ENCODE measurements at places on chromosomes 6 and 20.

DNA sequence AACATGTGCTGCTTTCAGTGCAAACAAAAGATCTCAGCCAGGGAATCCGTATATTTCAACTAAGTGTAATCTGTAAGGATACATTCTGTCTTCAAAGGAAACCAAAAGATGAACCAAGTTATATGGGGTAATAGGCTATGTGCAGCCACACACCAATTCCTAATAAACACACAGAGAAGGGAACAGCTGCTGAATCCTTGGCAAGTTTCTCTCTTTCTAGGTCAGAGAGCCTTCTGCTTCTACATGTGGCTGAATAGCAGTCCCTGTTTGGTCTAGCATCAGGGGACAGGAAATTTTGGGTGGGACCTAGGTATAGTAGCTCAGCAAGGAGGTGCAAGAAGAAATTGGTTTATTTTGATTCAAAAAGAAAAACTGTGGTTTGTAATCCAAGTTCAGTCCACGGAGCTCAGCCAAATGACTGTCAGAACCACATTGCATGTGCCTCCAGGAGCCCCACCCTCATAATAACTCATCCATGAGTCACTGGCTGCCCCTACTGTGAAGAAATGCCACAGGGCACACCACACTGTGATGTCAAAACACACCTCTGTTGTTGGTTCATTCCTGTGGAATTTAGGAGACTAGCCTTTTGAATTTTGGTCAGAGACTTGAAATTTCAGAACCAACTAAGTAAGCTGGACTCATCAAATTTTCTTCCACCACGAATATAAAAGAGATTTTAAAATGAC is 21.1 kb downstream of the SPTLC3 start:
- DNase-seq, result no peak

DNA sequence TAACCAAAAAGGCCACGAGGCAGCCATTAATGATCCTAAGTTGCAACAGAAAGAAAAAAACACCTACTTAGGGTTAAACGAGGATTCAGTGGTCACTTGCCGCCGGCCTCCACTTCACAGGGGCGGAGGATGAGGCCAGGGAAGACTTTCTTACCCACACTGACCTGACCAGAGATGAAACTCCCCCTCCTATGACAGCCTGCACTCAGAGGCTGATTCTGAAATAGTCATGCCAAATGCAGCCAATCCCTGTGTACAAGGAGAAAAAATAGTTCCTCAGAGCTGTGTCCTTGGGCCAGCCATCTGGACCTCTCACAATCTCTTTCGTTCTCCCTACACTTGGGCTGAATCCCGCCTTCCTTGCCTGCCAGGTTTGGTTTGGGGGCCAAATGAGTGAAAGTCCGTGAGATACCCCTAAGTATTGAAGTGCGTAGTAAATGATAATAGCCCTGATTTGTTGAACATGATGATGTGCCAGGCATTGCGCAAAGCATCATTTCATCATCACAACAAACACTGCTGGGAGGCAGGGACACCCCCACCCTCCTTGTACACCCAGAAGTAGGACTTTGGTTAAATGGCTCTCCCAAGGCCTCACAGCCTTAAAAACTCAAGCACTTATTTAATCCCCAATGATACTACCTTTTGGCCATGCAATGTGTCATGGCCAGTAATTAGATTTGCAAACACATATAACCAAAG is 3.2 kb upstream of the IRF4 start:
- no peak for DNase-seq

GRCh38 chr6:46453216-46453615 is 38.0 kb downstream of the RCAN2 start:
- DNase-seq, result no peak

- DNase-seq, result no peak
Measured at GRCh38 chr20:21554376-21554890, 40.6 kb upstream of the NKX2-2 start.

DNA sequence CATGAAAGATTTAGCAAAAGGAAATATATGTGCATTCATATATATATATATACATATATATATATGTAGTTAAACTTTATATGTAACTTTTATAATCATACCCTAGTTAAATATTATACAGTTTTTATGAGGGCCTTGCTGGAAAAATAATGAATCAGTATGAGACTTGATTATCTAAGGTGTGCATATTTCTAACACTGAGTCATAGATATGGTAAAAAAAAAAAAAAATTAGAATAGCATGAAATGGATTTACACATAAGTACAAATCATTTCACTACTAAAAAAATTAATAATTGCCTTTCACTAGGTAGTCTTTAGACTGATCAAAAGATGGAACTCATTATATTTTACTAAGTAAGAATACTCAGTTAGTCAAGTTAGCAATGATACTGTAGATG is 51.3 kb upstream of the DST start:
- DNase-seq, result no peak

- no peak for DNase-seq
Measured at GRCh38 chr20:6765469-6766058, 1.9 kb upstream of the BMP2 start.

DNA sequence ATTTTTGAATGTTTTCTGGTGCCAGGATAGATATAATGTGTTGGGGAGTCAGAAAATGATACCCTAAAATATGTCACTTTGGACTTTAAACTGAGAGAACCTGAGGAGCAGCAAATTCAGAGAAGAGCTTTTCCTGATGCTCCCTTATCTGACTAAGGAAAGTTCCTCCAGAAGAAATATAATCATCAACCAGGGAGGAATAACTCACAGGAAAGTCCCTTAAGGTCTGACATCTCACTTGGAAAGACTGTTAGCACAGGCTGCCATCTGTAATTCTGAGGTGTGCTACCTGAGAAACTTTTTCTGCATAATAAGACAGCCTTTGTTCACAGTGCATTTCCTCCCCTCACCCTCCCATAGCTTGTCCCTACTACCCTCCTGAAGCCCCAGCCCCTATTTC is 218.6 kb downstream of the SYNE1 start:
- DNase-seq, result no peak

DNA sequence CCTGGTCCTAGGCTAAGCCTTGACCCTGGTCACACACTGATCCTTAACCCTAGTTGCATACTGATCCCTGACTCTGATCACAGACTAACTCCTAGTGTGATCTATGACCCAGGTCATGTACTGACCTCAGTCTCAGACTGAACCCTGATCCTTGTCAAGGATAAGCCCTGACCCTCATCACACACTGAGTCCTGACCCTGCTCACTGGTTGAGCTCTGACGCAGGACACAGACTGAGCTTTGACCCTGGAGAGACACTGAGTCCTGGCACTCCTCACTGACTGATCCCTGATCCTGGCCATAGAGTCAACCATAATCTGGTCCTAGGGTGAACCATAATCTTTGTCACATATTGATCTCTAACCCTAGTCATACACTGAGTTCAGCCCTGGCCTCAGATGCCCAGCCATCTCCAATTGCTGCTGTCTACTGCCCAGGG is 37.9 kb downstream of the KCNB1 start:
- no peak for DNase-seq

DNA sequence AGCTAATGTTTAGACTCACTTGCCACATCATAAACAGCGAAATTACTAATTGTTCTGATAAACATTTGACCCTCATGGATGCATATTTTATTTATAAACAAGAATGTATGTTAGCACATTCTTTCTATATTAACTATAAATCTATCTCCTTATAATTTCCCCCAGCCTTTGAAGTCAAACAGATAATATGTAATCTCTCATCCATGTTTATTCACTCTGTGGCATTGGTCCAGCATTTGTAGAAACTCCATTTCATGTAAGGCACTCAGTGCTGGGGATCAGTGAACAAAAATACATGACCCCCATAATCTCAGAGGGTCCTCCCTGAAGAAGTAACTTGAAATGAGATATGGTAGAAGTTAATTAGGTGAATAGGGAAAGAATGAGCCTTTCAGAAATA is 856.9 kb downstream of the EYS start:
- no peak for DNase-seq

DNA sequence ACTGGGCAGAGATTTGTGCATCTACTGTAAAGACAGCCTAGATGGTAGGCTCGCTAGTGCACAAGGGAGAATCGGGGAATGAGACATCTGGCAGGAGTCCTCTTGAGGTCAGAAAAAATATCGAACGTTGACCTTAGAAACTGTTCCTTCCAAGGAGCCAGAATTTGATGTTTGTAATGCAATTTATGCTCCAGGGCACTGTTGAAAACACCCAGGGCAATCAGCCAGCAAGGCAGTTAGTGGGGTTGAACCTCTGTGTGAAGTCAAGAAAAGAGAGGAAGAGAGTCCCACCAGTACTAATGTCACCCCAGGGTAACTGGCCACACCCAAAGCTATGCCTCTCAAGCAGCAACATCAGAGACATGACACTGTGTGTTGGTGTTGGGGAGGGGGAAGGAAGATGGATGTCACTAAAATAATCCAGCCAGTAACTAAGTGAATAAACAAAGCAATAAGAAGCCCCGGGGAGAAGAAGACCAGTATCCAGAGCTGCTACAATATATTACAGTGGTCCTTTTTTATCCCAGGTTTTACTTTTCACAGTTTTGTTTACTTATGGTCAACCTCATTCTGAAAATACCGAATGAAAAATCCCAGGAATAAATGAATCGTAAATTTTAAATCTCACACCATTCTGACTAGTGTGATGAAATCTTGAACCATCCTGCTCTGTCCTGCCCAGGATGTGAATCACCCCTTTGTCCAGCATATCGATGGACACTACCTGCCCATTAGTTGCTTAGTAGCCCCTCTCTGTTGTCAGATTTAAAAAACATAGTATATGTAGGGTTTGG is 32.9 kb upstream of the PDE10A start:
- DNase-seq, result no peak

DNA sequence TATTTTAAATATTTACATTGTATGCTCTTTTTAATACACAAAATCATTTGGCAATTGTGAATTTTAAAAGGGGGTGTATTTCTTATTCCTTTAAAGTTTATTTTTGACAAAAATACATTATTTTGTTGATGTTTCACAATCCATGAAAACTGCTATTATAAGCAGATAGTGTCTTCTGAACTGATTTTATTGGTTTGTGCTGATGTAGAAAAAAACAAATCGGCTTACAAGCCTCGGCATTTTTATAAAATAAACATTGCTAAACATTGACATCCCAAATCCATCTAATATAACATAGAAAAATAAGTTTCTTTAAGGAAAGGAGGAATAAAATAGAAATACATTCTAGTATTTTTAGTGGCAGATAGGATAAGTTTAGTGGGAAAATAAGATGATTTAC is 634.7 kb downstream of the GRIK2 start:
- DNase-seq, result no peak

DNA sequence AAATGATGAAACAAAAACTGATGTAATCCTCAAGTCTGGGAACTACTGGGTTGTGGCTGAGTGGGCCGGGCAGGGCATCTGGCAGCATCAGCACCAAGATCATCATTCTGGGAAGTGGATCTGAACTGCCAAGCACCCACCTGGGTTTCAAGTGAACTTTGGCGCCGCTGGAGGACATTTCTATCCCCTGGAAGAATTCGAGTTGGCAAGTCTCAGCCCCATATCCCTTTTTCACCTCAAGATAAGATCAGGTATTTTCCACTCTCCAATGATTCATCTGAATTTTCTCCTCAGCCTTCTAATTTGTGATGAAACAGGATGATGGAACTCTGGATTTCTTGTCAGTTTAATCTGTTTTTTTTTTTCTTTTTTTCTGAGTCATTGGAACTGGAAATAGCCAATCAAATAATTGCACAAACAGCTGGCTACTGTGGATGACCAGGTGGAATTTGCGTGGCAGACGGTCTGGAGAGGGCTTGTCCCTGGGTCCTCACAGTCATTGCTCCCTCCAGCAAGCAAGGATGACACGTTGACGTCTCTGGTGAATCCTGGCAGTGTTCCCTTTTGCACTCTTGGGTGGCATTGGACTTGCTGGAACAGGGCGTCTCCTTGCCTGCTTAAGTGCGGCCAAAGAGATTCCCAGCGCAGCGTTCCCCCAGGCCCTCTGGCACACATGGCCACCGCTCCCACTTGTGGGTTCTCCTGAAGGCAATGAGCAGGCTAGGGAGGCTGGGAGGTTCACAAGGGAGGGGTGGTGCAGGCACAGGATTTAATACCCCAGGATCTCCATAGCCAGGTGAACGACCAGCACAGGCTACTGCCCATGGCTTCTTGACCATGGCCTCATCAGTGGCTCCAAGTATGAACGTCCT is 80.4 kb downstream of the DHX35 start:
- no peak for DNase-seq

DNA sequence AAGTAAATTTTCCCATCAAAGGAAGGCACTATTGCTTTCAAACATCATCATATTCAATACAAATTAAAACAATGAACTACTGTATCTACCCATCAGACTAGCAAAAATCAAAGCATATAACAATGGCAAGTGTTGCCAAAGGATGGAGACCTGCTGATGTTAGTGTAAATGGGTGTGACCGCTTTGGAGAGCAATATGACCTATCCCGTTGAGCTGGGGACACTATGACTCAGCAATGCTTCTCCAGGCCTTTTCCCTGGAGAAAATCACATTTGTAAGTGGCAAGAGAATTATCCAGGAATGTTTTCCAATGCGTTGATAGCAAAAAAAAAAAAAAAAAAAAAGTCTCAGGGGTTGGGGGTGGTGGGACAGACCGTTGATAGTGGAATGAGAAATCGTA is 46.1 kb downstream of the PHACTR3 start:
- no peak for DNase-seq

- DNase-seq, result no peak
Measured at GRCh38 chr6:136547871-136548270, 2.4 kb downstream of the MAP7 start.

- DNase-seq, result peak; percentile 10
Measured at GRCh38 chr6:106334646-106335448, 9.3 kb upstream of the ATG5 start.

DNA sequence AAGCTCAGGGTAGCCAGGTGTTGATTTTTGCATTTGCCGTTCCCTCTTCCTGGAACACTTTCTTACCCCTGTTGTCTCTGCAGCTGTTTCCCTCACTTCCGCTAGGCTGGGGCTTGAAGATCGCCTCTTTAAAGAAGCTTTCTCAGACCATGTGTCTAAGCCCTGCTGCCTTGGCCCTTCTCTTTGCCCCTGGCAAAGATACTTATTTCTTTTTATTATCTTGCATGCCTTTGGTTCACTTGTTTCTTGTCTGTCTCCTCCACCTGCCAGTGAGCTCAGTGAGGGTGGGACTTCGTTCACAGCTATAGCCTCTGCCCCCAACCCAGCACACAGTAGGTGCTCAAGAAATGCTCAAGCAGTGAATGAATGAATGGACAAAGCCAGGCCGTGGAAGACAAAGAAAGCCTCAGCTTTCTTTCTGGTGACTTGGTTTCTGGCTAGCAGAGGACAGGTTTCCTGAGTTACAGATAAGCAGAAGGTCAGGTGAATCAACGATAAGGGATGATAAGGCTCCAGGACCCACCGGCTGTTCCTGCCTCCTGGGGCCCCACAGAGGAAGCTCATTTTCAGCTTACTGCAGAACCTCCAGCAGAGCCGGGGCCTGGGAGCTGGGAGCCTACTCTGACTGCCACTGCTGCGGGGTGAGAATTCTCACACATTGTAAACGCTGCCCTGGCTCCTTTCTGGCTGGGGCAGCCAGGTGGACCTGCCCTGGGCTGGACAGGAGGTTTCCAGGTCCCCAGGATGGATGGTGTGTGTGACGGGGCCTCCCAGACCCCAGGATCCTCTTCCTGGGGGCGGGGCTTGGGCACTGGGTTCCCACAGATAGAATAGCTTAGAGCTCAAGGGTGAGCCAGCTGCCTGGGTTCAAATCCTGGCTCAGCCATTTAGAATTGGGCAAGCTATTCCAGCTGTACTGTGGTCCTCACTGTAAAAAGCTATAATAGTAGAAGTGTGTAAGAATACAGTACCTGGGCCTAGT is 29.8 kb downstream of the SNAI1 start:
- no peak for DNase-seq

GRCh38 chr6:3283641-3284435 is 25.1 kb downstream of the PSMG4 start:
- DNase-seq, result no peak
